ENCODE measurements at places on chromosomes 5 and 9.
A peak's percentile ranks its signal among the peaks of the same experiment; 100 is the strongest.

DNA sequence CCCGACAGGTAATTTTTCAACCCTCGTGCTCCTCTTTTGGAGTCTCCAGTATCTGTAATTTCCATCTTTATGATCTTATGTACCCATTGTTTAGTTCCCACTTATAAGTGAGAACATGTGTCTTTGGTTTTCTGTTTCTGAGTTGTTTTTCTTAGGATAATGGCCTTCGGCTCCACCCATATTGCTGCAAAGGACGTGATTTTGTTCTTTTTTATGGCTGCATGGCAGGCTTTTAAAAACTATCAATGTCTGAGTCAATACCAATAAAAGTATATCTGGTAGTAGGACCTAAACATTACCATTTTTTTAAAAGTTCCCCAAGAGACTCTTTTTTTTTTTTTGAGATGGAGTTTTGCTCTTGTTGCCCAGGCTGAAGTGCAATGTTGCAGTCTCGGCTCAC, 3.9 kb upstream of the SLC26A2 start:
- DNase-seq: no peak

DNA sequence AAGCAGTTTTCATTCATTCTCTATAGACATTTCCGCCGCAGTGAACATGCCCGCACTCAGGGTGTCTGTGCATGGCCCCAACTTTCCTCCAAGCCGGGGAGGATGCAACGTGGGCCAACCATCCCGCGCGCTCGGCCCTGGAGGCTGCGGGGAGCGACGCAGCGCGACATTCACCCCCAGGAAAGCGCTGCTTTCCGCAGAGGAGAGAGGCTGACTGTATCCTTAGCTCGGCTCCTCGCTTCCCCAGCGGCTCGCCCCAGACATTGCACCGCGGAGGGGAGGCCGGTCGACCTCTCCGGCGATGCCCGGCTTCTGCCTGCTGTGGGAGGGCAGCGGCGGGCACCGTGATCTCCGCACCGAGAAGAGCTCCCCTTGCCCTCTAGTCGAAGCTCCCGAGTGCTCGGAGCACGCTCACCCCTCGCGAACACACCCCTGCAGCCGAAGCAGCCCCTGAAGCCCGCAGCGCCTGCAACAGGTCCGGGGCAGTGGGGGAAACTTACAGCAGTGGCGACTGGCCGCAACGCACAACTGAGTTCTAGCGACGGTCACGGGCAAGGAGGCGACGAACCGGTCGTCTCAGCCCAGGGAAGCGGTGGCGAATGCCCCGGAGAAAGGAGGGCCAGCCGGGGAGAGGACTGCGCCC, 600 bp downstream of the ENC1 start:
- DNase-seq: peak; percentile 32

DNA sequence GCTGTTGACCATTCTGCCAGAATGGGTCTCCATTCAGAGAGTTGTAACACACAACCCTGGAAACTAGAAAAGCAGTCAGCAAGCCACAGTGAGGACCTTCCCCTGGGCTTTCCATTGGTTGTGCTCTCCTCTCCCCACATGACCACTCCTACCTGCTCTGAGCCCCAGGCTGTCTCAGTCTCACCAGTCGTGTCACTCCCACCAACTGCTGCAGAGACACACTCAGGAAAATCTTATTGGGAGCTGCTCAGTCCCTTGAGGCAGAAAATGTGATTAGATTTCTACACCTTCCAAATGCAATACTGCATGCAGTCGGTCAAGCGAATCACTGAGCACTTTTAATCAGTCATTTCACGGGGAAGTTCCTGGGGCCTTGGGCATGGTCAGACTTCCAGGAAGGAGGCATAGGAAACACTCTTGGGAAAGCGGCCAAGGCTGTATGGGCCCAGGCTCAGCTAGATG, 284.2 kb upstream of the NMUR2 start:
- no peak for DNase-seq

DNA sequence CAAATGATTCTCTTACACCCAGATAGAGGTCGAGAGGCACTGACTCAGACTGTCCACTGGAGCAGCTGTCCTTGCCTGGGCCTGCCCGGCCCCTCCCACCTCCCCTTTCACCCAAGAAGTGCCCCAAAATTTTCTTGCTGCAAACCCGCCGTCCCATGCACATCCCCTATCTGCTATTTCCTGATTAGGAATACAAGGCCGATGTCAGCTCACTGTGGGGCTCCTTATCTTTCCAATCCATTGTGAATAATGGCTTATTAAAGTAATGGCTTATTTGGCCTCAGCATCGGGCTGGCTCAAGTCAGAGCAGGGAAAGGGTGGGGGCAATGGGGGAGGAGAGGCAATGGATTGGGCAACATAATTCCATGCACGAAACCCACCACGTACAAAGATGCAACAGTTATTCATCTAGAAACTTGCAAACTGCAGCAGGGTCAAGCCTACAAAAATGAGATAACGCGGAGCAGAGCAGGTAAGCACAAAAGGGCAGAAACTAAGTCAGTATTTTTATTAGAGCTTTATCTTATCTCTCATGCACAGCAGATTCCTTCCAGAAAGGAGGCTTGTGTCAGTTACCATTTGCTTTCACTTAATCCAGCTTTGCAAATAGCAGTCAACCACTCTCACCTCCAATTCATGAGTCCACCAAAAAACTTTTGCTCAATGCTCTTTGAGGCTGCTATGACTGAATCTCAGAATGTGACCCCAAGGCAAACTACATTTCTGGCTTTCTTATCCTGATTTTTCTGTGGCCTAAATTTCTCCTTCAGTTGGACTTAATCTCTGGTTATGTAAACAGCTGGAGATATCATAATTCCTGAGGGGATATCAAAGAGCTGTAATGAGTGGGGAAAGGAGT, 138.2 kb upstream of the OSMR start:
- no peak for DNase-seq

- peak; percentile 81 for DNase-seq
These were observed 836 bp downstream of the PCSK5 start for GRCh38 chr9:75891277-75891741.

GRCh38 chr5:140239939-140240700, 62.8 kb downstream of the PFDN1 start:
- DNase-seq: peak; percentile 94
